Glutamatergic neuron (in vitro differentiated cells): ENCODE measurements at places on chromosomes 13 and 19. TPM values are rescaled to one million over a fixed set of nuclear protein-coding genes. Genes with fewer than 3 reads are reported as not detected.

DNA sequence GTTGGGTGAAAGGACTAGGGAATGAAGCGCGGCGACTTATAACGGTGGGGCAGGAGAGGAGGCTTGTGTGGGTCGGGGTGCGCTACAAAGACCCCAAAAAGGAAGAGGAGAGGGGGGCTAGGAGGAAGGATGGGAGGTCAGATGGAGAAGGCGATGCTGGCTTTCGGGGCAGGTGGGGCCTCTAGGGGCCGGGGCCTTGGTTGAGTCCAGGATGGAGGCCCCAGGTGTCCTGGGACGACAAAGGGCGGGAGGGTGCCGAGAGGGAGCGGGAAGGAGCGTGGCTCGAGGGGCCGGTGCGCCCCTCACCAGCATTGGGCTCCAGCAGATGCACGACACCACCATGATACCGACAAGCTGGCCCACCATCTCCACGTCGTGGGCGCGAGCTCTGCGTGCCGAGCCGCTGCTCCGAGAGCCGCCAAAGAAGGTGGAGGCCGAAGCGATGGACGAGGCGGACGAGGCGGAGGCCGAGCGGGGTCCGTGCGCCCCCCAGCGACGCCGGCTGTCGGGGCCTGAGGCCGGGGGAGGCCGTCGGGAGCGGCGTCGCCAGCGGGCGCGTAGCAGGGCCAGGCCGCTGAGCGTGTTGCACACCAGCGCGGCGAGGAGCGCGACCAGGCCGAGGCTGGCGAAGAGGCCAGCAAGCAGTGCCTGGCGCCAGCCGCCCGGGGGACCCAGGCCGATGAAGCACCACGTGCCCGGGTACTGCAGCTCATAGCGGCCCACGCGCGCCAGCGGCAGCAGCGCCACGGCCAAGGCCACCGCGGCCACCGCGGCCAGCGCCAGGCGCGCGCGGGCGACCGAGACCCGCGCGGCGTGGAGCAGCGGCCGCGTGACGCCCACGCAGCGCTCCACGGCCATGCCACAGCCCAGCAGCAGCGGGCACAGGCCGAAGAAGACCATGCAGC, 1.8 kb downstream of the PTGER1 start:
- peak overlapping the region; percentile 49 for H3K4me3 ChIP-seq
- no peak overlapping the region for H3K27ac ChIP-seq
- peak; percentile 53 for DNase-seq
- no peaks in the 10 kb centered on the region for H3K36me3 ChIP-seq
- peaks cover 14% of the 10 kb centered on the region for H3K27me3 ChIP-seq

DNA sequence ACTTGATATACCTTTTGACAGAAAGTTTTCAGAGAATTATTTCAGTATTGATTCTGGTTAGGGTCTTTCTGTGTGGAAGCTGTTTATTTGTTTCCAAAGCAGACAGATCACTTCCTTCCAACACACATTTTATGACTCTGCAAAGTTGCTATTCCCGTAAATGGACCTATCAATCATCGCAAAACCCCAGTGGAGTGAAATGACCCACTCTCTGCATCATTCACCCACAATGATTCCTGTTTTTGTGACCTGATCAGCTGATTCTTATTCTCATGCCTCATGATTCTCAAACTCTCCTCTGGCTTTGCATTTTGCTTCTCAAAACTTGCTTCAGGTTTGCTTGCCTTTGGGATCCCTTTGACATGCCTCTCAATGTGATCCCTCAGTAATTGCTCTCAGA, 453.7 kb downstream of the PCDH17 start:
- H3K27me3 ChIP-seq = no peaks in the 10 kb centered on the region
- no peaks in the 10 kb centered on the region for H3K36me3 ChIP-seq
- no peak for DNase-seq
- H3K4me3 ChIP-seq = no peak overlapping the region
- H3K4me1 ChIP-seq = peaks cover 5% of the 10 kb centered on the region

- peaks cover 9% of the 10 kb centered on the region for H3K4me1 ChIP-seq
- H3K27ac ChIP-seq = no peak overlapping the region
- H3K36me3 ChIP-seq = no peaks in the 10 kb centered on the region
- no peaks in the 10 kb centered on the region for H3K27me3 ChIP-seq
- H3K4me3 ChIP-seq = no peak overlapping the region
These were observed 10.3 kb upstream of the EEF2 start for GRCh38 chr19:3995607-3996006.

DNA sequence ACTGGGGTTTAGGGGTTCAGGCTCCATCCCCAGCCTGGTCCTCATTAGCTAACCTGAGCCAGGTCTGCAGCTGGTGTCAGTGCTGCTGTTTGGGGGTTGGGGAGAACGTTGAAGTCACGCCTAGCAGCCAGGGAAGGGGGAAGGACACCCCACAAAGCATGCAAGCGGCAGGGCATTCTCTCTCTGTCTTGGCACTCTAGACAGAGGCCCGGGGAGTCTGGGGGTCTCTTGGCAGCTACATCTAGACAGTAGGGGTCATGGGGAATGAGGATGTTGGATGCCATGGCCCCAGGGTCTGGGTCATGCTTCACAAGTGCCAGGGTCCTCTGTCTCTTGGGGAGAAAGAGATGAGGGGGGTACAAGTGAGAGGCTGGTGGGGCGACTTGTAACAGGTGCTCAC, 2.6 kb downstream of the ERICH4 start:
- peaks cover 15% of the 10 kb centered on the region for H3K27me3 ChIP-seq
- H3K4me3 ChIP-seq = no peak overlapping the region
- DNase-seq = no peak
- no peaks in the 10 kb centered on the region for H3K36me3 ChIP-seq

- H3K27me3 ChIP-seq = peaks cover 8% of the 10 kb centered on the region
- H3K36me3 ChIP-seq = peaks cover 4% of the 10 kb centered on the region
- no peak for DNase-seq
These were observed 2.4 kb downstream of the DHX34 start for GRCh38 chr19:47351548-47351947.

DNA sequence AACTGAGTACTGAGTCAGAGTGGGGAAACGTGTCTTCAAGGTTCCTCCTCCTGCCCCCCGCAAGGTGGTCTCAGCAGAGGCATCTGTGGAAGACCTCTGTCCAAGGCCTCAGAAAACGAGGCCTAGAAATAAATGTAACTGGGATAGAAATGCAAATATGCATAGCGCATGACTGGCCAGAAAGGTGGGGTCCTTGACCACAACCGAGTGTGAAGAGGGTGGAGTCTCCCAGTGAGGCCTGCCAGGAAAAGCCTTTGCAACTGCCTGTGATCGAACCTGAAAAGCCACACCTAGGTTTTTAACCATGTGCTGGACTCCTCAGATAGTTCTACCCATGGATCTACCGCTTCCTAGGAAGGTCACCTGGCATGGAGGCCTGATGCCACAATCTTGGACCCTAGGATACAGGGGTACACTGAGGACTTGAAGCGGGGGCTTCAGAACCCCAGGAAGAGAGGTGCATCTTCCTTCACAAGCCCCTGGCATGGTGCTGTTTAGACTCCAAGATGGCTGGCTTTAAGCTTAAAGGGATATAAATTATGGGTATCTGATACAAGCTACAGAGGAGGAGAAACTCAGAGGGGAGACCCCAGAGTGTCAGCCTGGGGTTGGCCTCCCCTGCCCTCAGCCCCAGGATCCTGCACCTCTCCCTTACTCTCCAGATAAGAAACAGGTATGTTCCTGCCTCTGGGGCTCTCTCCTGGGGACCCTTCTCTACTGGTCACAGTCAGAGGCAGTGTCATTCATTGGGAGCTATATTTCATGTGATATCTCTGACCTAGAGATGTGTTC, 18.3 kb upstream of the SIGLEC6 start:
- H3K4me1 ChIP-seq = no peaks in the 10 kb centered on the region
- no peak overlapping the region for H3K27ac ChIP-seq
- no peak for DNase-seq
- H3K4me3 ChIP-seq = no peak overlapping the region
- H3K36me3 ChIP-seq = no peaks in the 10 kb centered on the region
- peaks cover 6% of the 10 kb centered on the region for H3K27me3 ChIP-seq

GRCh38 chr19:793806-794205, 3.4 kb upstream of the PTBP1 start:
- H3K27me3 ChIP-seq = peaks cover 17% of the 10 kb centered on the region
- no peak overlapping the region for H3K27ac ChIP-seq
- no peaks in the 10 kb centered on the region for H3K36me3 ChIP-seq
- DNase-seq = no peak

DNA sequence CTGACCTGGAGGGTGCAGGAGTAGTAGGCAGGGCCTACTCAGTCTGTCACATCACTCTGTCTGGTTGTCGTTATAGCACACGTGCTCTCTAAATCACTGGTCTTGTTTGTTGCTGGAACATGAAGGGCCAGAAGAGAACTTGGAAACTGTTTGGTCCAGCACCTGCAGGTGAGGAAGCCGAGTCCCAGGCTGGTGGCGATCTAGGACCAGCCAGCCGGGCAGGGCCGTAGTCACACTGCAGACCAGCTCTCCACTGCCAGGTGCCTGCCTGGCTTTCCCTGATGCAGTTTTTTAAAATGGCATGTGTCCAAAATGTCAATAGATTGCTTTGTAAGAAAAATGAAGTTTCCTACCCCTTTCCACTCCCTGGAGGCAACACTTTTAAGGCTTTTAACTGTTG, 53.7 kb downstream of the GGACT start:
- H3K27ac ChIP-seq = no peak overlapping the region
- H3K27me3 ChIP-seq = peaks cover 6% of the 10 kb centered on the region
- DNase-seq = no peak
- no peak overlapping the region for H3K4me3 ChIP-seq

GRCh38 chr19:377801-378581, 31.0 kb downstream of the C2CD4C start:
- H3K36me3 ChIP-seq = peaks cover 8% of the 10 kb centered on the region
- no peak for DNase-seq
- H3K4me1 ChIP-seq = no peaks in the 10 kb centered on the region
- H3K27me3 ChIP-seq = peaks cover 6% of the 10 kb centered on the region
- H3K27ac ChIP-seq = peak overlapping the region; percentile 31

DNA sequence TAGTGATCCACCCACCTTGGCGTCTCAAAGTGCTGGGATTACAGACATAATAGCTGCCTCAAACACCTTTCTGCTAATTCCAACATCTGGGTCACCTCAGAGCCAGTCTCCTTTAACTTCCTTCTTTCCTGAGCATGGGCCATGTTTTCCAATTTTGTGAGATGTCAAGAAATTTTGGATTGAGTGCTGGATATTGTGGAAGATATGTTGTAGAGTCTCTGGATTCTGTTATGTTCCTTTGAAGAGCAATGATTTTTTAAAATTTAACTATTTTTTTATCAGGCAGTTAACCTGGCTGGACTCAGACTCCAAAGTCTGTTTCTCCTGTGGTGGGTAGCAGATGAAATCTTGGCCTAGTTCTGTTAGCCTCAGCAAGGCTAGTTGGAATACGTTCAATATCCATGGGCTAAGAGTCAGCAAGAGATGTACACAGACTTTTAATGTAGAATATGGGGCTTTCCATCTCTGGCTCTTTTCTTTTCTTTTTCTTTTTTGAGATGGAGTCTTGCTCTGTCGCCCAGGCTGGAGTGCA, 22.0 kb downstream of the CERS4 start:
- no peak overlapping the region for H3K27ac ChIP-seq
- peaks cover 5% of the 10 kb centered on the region for H3K27me3 ChIP-seq
- no peaks in the 10 kb centered on the region for H3K36me3 ChIP-seq
- no peak for DNase-seq
- H3K4me1 ChIP-seq = no peaks in the 10 kb centered on the region

Gene ENOX1
- 8.7 TPM for total RNA-seq

Gene BST2
- 1.4 TPM for total RNA-seq

Gene CEACAM4
- not detected for total RNA-seq

Gene SLAIN1
- 120 TPM for total RNA-seq

Gene TMEM255B
- 13.8 TPM for total RNA-seq

Gene ZNF66
- total RNA-seq = 20.0 TPM

Gene ATXN8OS
- not detected for total RNA-seq

Gene ZNF560
- total RNA-seq = not detected

Gene LILRA6
- total RNA-seq = not detected
